ENCODE measurements at places on chromosomes 11 and 22.

DNA sequence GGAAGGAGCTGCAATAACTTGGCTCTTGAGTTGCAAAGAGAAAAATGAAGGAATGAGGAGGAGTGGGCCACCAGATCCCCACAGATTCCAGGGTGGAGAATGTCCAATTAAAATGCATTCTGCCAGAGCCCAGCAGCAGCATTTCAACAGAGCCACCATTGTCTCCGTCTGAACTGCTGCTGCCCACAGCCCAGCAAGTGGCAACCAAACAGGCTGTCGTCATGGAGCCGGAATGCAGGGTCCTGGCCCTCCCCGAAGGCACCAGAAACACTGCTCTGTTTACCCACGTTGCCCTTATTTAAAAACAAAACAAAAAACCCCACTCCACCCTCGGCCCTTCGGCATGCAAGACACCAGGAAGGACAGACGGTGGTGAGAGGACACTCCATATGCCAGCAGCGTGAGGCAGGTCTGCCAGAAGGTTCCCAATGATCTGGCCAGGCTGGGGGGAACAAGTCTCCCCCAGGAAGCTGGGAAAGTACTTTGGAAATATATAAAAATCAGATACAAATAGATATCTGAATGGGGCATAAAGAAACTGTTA, 32.5 kb downstream of the PLEKHA7 start:
- H3K27ac ChIP-seq = no peak overlapping the region
- H3K4me1 ChIP-seq = peaks cover 6% of the 10 kb centered on the region
- H3K4me3 ChIP-seq = no peak overlapping the region
- H3K36me3 ChIP-seq = no peaks in the 10 kb centered on the region
- no peak for DNase-seq

GRCh38 chr11:20303391-20303965, 60.0 kb upstream of the HTATIP2 start:
- DNase-seq = no peak
- H3K27me3 ChIP-seq = no peaks in the 10 kb centered on the region
- no peaks in the 10 kb centered on the region for H3K4me1 ChIP-seq
- H3K4me3 ChIP-seq = no peak overlapping the region

GRCh38 chr11:96114178-96115064, 190.5 kb upstream of the MTMR2 start:
- no peak overlapping the region for H3K4me3 ChIP-seq
- no peak for DNase-seq
- peaks cover 14% of the 10 kb centered on the region for H3K4me1 ChIP-seq
- no peaks in the 10 kb centered on the region for H3K27me3 ChIP-seq

GRCh38 chr11:16605389-16605893, 133.0 kb upstream of the C11orf58 start:
- peak overlapping the region; percentile 41 for H3K4me3 ChIP-seq
- no peak for DNase-seq
- H3K27me3 ChIP-seq = no peaks in the 10 kb centered on the region
- H3K36me3 ChIP-seq = no peaks in the 10 kb centered on the region
- H3K27ac ChIP-seq = peak overlapping the region; percentile 10

GRCh38 chr22:47586038-47586437, 823.6 kb downstream of the TBC1D22A start:
- DNase-seq = no peak
- no peak overlapping the region for H3K4me3 ChIP-seq
- no peak overlapping the region for H3K27ac ChIP-seq
- H3K27me3 ChIP-seq = no peaks in the 10 kb centered on the region
- H3K36me3 ChIP-seq = no peaks in the 10 kb centered on the region
- no peaks in the 10 kb centered on the region for H3K4me1 ChIP-seq

- no peak for DNase-seq
- no peaks in the 10 kb centered on the region for H3K27me3 ChIP-seq
- no peak overlapping the region for H3K4me3 ChIP-seq
- H3K27ac ChIP-seq = no peak overlapping the region
These were observed 18.2 kb upstream of the MOB2 start for GRCh38 chr11:1504581-1505290.

GRCh38 chr22:27347951-27348350, 453.6 kb downstream of the MN1 start:
- no peaks in the 10 kb centered on the region for H3K4me1 ChIP-seq
- no peaks in the 10 kb centered on the region for H3K36me3 ChIP-seq
- H3K4me3 ChIP-seq = no peak overlapping the region
- no peaks in the 10 kb centered on the region for H3K27me3 ChIP-seq
- no peak for DNase-seq

DNA sequence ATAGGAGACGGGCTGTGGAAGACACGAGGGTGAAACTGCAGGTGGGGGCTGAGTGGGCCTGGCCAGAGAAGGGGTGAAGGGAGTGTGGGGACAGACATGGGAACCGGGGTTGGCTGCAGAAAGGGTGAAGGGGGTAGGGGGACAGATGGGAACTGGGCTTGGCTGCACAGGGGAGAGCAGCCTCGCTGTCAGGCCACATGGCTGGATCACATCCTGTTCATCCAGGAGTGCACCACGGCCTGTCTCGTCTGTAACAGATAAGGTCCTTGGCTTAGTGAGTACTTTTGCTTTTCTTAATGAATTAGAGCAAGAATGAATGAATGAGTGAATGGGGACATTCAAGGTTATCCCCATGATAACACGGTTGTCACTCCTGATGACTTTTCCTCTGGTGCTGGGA, 13.5 kb downstream of the FBLN1 start:
- H3K4me1 ChIP-seq = peaks cover 21% of the 10 kb centered on the region
- no peak overlapping the region for H3K27ac ChIP-seq
- H3K36me3 ChIP-seq = no peaks in the 10 kb centered on the region
- no peak overlapping the region for H3K4me3 ChIP-seq

DNA sequence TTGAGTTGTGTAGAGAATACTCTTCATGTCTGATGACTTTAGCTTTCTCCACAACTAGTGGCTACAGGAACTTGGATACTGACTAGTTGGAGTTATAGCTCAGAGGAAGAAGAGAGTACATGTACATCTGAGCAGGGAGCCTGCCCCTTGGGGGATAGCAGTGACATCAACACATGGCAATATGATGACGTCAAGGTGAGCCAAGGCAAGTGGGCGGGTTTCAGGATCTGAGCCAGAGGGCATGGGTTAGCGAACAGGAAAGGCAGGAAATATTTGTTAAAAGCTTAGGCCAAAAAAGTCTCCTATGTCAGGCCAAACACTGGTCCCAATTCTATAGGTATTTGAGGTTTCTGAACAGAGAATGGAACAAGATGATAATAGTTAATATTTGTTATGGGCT, 42.0 kb upstream of the HORMAD2 start:
- no peaks in the 10 kb centered on the region for H3K36me3 ChIP-seq
- H3K27me3 ChIP-seq = no peaks in the 10 kb centered on the region
- H3K27ac ChIP-seq = no peak overlapping the region

DNA sequence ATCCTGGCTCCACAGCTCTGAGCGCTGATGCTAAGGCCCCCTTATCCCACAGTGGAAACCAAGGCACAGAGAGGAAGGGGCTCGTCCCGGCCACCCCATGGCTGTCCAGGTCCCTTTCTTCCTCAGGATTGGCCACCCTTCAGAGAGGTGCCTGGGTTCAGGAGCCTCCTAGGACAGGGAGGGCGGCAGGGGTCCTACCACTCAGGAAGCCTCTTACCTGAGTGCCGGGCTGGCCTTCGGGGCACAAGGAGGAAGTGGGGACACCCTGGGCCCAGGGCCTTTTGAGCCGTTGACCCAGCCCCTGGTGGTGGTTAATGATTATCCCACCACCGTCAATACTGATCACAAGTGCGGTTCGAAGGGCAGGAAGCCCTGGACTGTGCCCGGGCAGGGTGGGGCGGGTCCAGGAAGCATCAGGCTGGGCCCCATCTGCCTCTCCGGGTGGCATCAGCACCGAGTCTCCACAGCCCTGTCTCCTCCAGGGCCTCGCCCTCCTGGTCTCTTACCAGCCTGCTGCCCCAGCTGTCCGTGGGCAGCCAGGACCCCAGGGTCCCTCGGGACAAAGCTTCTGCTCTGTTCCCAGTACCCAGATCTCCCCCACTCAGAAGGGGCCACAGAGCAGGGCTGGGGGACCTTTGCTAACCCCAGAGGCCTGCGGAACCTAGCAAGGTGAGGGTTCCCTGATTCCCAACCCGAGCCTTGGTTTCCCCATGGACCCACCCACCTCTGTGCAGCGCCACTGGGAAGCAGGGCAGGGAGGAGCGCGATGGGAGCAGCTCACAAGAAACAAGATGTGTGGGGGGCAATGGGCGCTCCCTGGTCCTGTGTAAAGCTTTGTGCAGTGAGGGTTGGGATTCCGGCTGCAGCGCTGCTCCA, 15.0 kb upstream of the EHD1 start:
- H3K27ac ChIP-seq = no peak overlapping the region
- H3K36me3 ChIP-seq = no peaks in the 10 kb centered on the region
- H3K27me3 ChIP-seq = no peaks in the 10 kb centered on the region

- H3K27ac ChIP-seq = no peak overlapping the region
- DNase-seq = no peak
- no peaks in the 10 kb centered on the region for H3K36me3 ChIP-seq
These were observed 132.4 kb downstream of the TTC28 start for GRCh38 chr22:28547132-28547842.

DNA sequence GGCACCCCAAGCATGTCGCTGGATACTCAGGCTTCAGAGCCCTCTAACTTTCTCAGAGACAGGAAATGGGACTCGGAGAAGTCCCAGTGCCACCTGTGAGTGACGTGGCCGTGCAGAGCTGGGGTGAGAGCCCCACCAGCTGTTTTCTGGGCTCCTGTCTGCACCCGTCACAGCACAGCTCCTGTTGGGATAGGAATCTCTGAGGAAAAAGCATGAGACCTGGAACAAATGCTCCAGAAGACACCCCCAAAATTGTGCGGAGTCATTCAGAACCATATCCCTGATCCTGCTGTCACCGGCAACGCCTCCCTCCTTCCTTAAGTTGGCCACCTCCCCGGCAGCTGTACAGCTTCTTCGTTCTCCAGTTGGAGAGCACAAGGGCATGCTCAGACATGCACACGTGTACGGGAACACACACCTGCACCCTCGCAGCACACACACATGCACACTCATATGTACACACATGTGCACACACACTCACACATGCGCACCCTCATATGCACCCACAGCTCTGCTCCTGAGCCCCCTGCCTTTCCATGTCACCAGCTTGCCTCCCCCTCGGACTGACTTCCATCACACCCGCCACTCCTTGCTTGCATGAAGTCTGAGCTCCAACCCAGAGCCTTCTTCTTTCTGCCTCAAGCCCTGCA, 1430.0 kb downstream of the BRD1 start:
- H3K27ac ChIP-seq = no peak overlapping the region
- no peaks in the 10 kb centered on the region for H3K36me3 ChIP-seq
- no peaks in the 10 kb centered on the region for H3K4me1 ChIP-seq
- H3K27me3 ChIP-seq = no peaks in the 10 kb centered on the region
- no peak for DNase-seq

DNA sequence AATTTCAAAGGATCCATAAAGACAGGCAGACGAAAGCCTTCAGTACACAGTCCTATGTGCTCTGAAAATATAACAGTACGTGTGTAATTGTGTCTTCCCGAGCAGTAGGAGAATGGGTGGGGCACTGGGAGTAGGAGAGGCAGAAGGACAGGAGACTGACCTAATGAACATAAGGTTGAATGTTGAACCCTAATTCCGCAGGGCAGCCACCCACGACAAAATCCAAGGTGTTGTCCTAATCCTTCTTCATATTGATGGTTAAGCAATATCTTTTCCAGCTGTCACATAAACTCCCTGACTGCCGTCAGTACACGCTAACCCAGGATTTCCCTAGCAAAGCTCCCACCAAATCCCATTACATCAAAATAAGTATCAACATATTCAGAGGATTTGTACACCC, 34.5 kb downstream of the SPATA19 start:
- no peaks in the 10 kb centered on the region for H3K27me3 ChIP-seq
- no peak overlapping the region for H3K4me3 ChIP-seq
- no peaks in the 10 kb centered on the region for H3K36me3 ChIP-seq
- H3K27ac ChIP-seq = no peak overlapping the region
- H3K4me1 ChIP-seq = no peaks in the 10 kb centered on the region
- no peak for DNase-seq
